CD14-positive monocyte (primary cell): ENCODE measurements at places on chromosomes 4 and X.

DNA sequence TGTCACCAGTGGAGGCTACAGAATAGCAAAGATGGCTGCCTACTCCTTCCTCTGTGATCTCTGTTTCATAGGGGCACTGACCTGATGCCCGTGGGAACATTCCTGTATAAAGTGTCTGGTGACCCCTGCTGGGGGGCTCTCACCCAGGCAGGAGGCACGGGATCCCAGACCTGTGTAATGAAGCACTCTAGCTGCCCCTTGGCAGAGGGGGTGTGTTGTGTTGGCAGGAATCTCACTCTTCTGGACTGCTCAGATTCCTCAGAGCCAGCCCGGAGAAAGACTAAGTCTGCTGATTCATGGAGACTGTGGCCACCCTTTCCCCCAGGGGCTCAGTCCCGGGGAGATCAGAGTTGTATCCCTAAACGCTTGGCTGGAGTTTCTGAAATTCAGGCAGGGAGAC lies 648.3 kb downstream of the SPRY1 start:
- H3K27ac ChIP-seq: no peak overlapping the region
- no peaks in the 10 kb centered on the region for H3K27me3 ChIP-seq
- DNase-seq: no peak
- no peak overlapping the region for H3K4me3 ChIP-seq
- H3K36me3 ChIP-seq: no peaks in the 10 kb centered on the region

GRCh38 chrX:65932173-65933084 lies 107.5 kb downstream of the VSIG4 start:
- no peak for DNase-seq
- no peak overlapping the region for H3K4me3 ChIP-seq
- H3K36me3 ChIP-seq: no peaks in the 10 kb centered on the region
- peaks cover 21% of the 10 kb centered on the region for H3K27me3 ChIP-seq

GRCh38 chr4:111269439-111269838 lies 646.6 kb upstream of the PITX2 start:
- H3K27ac ChIP-seq: no peak overlapping the region
- H3K4me1 ChIP-seq: no peaks in the 10 kb centered on the region
- no peaks in the 10 kb centered on the region for H3K36me3 ChIP-seq
- no peak for DNase-seq

DNA sequence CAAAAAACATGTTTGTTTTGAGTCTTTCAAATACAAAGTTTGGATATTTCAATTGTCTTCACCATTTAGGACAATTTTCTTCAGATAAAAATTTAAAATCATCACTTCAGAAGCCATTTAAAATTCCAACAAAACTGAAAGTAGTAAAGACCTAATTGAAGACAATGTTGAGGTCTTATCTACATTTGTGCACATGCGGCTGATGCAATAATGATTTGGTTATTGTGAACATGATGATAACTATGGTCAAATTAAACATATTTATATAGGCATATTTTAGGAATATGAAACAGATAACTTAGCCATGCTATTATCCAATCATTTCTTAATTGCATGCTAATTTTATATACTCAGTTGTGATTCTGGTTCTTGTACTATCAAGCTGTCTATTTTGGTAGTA lies 407.5 kb downstream of the GALNTL6 start:
- no peak for DNase-seq
- no peak overlapping the region for H3K4me3 ChIP-seq
- H3K27ac ChIP-seq: no peak overlapping the region
- H3K4me1 ChIP-seq: no peaks in the 10 kb centered on the region
- H3K27me3 ChIP-seq: no peaks in the 10 kb centered on the region

- no peak for DNase-seq
- H3K4me3 ChIP-seq: no peak overlapping the region
- no peak overlapping the region for H3K27ac ChIP-seq
- no peaks in the 10 kb centered on the region for H3K36me3 ChIP-seq
- H3K27me3 ChIP-seq: no peaks in the 10 kb centered on the region
- H3K4me1 ChIP-seq: peaks cover 21% of the 10 kb centered on the region
These were observed 14.7 kb upstream of the SH3KBP1 start for GRCh38 chrX:19902110-19902509.
